ENCODE measurements at places on chromosomes 4 and X.

- DNase-seq, result no peak
These were observed 58.3 kb downstream of the PDHA2 start for GRCh38 chr4:95898226-95898625.

GRCh38 chrX:118218079-118218478, 101.5 kb upstream of the KLHL13 start:
- DNase-seq, result no peak

DNA sequence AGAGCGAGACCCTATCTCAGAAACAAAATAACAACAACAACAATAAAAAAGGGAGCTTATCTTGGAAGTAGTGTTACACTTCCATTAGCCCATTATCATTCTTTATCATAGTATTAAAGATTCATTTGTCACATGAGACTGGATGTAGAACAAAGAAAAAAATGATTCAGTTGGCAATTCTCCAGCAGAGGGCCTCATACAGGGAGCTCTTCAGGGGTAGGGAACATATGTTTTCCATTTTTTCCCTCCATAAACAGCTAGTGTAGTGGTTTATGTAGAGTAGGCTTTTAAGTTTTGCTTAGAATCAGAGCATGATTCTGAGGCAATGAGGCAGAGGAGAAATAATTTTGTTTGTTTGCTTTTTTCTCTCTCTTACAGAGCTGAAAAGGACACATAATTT, 5.8 kb downstream of the CPE start:
- DNase-seq, result no peak

- peak; percentile 47 for DNase-seq
These were observed 13.1 kb upstream of the AMTN start for GRCh38 chr4:70505151-70505748.

DNA sequence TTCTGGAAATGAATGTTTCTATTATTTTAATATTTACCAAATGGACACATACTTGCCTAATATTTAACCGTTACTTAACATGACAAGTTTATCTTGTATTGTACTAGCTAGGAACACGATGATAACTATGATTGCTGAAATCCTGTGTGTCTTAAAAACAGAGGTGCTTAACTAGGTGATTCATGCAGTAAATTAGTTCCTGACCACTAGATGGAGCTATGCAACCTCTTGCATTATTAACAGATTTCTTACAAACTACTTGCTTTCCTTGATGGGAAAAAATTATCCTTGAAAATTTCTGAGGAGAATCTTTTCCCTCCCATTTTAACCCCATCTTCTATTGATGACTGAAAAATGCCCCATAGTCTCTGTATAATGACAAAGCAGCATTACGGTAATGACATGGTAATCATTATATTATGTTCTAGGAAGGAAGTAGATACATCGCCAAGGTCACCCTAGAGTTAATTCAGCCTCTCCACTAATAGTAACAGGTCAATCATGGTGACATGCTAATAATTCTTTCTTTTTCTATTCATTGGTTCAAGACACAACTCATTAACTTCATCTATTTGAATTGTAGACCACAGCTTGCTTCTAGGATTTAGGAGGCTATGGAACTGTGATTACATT, 844.2 kb downstream of the RAPGEF2 start:
- peak; percentile 70 for DNase-seq
